Stimulated activated CD8-positive, alpha-beta memory T cell treated with anti-CD3 and anti-CD28 coated beads, Interleukin-4, amount 100 ng/mL, for 1 hour (primary cell): ENCODE measurements at places on chromosomes 1 and 21.

- DNase-seq, result no peak
Observed at GRCh38 chr1:89971600-89971999, 23.3 kb upstream of the ZNF326 start.

DNA sequence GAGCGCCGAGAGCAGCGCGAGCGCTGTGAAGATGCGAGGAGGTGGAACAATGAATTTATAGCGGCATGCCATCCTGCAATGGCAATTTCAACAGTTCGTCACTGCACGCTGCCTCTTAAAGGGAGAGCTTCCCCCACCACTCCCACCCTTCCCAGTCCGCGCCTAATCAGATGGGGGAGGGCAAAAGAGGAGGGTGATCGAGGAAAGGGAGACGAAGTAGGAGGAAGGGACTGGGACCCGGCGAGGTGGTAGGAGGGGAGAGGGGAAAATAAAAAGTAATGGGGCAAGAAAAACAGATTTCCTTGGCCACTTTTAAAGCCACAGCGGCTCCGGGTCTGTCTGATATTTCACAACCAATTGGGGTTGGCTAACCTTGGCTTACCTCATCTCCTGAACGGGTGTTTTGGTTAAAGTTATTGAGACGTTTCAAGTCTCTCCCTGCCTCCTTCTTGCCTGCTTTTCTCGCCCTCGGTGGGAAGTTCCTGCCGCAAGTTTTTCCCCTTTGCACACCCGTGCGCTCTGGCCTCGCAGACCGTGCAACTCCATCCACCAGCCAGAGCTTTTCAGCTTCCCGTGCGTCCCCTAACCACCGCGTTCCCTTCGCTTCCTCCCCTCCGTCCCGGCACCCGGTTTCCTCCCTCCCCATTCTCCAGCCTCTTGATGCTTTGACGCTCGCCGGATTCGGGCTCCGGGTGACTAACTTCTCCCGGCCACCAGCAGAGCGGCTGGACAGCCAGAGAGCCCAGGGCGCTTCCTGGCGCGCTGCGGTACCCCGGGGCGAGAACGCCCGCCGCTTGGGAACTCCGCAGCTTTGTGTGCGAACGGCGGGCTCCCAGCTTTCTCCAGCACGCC is at the start of gene ADAMTS5:
Gene ADAMTS5, minus strand, starts transcription at position 27 of the 852 bp plus-strand sequence. CDS start 697 bp downstream, outside the sequence.
- no peak for DNase-seq

DNA sequence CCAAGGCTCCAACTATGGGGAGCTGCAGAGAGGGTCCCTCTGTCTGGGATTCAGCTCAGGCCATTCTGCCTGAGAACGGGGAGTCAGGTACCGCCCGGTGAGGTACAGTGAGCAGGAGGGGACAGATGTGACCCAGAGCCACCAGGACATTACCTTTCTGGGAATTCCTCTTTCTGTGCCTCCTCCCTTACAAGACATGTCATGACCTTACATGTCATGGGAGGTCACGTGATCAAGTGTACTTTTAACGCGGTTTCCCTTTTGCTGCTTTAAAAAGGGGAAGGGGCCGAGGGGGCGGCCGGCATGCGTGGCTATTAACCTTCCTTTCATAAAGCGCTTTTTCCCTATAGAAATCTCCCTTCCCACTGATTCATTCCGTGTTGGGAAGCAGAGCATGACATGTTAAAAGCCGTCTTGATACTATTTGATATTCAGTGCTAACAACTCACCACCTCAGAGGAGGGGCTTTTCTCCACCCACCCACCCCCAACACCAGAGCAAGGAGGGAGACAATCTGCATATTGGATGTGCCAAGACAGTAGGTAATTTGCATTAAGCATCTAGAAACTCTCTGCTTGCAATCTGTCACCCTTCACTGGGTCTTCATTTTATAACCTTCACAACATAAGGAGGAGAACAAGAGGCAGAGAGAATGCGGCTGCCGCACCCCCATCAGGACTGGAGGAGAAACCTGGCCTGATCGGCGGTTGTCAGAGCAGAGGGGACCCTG is 113.6 kb upstream of the VAMP3 start:
- no peak for DNase-seq

DNA sequence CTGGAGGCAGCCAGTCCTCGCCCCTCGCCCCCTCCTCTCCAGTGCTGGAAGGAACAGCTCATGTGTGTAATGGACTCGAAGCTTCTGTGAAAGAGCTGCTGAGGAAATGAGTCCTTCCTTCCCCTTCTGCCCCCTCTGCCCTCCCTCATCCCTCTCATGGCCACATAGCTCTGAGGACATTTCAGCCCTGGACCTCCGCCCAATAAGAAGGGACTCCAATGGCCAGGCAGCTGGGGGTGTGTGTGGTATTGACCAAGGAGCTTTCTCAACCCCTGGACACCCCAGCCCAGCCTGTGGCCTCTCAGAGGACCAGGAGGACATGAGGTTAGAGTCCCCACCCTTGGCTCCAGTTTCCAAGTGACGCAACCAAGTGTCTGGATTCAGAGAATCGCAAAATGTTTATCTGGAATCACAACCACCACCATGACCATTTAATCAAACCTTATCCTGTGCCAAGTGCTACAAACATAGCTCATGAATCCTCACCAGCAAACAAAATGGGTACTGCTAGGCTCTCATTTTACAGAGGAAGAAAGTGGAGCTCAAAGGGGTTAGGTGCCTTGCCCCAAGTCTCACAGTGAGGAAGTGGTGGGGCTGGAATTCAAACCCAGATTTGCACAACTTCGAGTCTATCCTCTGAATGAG is 47.8 kb upstream of the ECE1 start:
- DNase-seq, result no peak

DNA sequence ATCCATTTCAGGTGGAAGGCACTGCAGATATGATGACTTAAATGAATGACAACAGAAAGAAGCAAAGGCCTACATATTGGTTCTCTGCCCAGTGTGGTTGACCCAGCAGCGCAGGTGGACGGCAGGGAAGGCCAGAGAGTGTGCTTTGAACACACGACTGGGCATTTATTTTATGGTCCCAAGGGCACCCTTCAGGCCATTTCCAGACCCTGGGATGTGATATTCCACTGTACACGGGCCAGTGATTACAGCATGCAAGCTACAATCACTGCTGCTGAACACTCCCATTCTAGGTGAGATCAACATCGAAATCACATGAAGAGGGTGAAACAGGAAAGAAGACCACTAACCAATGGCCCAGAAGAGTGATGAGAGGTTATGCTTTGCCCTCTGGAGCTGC is 33.8 kb downstream of the PCNX2 start:
- no peak for DNase-seq

GRCh38 chr21:38188037-38188436 is 68.8 kb upstream of the KCNJ15 start:
- DNase-seq, result no peak

- DNase-seq, result no peak
Observed at GRCh38 chr21:34282223-34282622, 81.6 kb upstream of the KCNE2 start.

- no peak for DNase-seq
Observed at GRCh38 chr1:155729031-155729898, 40.4 kb downstream of the DAP3 start.

DNA sequence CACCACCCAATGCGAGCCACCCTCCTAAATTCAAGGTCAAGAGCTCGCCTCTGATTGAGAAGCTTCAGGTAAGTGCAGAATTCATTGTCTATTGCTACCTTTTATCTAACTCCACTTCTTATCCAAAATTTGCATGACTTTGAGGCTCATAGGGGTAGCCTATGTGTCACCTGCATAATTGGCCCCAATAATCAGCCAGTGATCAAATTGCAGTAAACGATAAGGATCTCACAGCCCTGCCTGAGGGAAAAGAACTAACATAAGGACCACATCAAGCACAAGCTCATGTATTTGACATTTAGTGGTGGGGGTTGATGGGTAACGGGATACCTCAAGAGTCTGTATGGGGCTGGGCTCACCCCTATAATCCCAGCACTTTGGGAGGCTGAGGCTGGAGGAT is 31.7 kb upstream of the MPZL1 start:
- DNase-seq, result no peak

GRCh38 chr1:22658385-22659163 is 5.5 kb downstream of the C1QB start:
- DNase-seq, result no peak

DNA sequence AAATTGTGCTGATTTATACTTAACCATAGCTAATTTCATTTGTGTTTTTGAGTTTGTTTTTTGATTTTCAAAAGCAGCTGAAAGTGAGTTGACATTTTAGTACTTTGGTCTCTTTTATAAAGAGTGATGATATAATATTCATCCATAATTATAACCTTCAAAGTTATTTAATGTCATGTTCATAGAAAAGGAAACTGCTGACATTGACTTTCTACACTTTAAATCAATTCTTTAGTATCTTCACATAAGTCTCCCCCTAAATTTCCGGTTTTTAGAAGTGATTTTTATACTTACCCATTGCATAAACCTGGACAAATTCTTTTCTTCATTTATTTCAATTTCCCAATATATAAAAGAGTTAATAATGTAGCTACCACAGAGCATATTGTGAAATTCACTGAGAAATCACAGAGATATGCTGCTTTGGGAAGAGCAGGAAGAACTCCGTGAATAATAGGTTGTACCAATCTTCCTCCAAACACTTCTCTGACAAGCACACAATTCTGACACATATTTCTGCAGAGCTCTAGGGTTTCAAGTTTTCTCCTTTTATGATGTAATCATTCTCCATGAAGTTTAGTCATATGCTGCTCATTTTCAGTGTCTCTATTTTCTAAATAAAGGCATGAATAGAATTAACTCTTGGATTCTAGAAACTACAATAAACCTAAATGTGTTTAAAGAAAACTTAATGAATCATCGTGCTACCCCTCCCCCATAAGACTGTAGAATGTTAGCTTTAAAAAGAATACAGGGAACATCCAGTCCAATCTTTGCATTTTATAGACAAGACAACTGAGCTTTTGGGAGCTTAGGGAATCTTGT is 25.6 kb upstream of the CDC42BPA start:
- DNase-seq, result no peak

GRCh38 chr1:39696448-39696847 is 5.2 kb upstream of the HPCAL4 start:
- DNase-seq, result no peak

DNA sequence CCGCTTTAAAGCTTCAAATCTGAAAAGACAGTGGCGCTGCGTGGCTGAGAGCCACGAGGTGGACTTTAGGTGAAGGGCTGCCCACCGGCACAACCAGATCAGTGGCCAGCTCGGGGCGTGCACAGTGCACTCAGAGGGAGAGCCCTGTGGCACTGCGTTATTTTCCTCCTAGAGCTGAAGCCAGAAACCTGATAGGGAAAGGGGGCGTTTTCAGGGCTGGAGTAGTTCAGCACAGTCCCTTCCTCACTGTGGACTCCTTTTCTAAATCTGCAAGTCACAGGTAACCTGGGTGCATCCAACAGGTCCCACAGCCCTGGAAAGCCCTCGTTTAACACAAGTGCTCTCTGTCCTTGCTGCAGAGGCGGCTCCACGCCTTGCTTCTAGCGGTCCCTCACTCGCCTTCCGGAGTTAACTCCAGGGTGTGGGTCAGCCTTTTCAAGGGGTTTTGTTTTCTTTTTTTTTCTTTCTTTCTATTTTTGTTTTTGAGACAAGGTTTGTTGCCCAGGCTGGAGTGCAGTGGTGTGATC is 81.2 kb downstream of the GALNT2 start:
- DNase-seq, result no peak

GRCh38 chr1:167819849-167820683 is 93.9 kb downstream of the ADCY10 start:
- no peak for DNase-seq

- no peak for DNase-seq
Observed at GRCh38 chr1:192907545-192908243, 98.9 kb downstream of the RGS2 start.

DNA sequence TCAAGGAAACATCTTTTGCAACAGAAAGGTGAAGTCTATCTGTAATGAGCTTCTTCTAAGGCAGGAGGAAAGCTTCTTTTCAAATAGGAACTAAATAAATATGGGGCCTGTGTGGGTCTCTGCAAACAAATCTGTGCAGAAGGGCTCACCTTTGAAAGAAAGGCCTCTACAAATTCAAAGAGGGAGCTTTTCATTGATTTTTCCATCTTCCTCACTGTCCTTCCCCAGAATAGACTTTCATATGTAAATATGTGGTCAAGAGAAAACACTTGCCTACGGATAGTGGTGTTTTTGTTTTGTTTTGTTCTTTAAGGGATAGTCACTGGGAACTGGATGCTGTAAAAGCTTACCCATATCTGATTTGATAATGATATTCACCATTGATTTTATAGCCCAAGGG is 223.4 kb downstream of the DSCAM start:
- DNase-seq, result no peak

DNA sequence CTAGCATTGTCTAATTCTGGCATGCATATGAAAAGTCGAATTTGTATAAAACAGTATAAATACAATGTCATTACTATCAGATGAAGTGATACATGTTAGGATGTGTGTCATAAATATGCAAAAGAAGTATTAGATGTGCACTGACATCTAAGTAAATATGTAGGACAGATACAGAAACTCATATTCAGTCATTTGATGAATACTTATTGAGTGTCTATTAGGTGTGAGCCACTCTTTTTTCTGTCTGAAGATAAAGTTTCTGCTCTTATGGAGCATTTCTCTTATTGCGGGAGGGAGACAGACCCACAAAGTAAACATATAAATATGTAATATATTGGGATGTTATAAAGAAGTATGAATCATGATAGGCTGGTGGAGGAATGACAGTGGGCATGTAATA is 426.6 kb upstream of the B3GALT2 start:
- no peak for DNase-seq

- no peak for DNase-seq
Observed at GRCh38 chr1:109935451-109935900, 24.8 kb downstream of the CSF1 start.

- no peak for DNase-seq
Observed at GRCh38 chr1:213247038-213247437, 196.0 kb downstream of the RPS6KC1 start.

DNA sequence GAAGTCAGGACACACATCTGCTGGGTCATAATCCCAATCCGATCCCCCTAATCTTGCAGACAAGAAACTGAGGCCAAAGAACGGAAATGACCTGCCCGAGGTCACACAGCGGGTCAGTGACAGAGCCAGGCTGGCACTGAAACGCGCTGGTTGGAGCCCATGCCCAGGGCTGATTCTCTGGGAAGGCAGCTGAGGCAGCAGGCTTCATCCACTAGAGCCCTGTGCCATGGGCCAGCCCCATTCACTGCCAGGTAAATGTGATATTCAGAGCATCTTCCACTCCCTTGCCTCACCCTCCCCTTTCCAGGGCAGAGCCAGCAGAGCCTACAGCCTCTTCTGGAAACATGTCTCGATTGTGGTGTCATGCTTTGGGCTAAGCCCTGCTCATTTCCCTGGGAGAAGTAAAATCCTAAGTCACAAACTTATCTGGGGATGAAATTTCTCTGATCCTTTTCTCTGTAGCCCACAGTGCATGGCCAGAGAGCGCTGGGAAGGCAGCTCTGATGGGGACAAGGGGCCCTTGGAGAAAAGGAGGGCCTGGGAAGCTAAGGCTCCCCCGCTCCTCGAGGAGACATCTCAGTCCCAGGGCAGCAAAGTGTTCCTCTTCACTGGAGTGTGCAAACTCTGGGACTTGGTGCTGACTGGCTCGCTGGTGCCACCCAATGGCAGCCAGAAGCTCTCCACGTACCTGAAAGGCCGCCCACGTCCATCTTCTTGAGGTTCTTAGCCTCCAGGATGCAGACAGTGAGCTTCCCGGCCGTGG is 110.4 kb downstream of the SYT2 start:
- DNase-seq, result no peak
